ENCODE measurements at places on chromosomes 6 and 20. TPM values are rescaled to one million over a fixed set of nuclear protein-coding genes. Genes with fewer than 3 reads are reported as not detected.
A peak's percentile ranks its signal among the peaks of the same experiment; 100 is the strongest.

The SPATA2 gene
- 9.2 TPM for total RNA-seq

The PDE10A gene
- total RNA-seq = 17.6 TPM

- H3K27ac ChIP-seq = no peak overlapping the region
- no peaks in the 10 kb centered on the region for H3K36me3 ChIP-seq
- no peak for DNase-seq
- H3K4me1 ChIP-seq = no peaks in the 10 kb centered on the region
Measured at GRCh38 chr20:33359399-33360261, 41.7 kb downstream of the CDK5RAP1 start.

The CTSZ gene
- total RNA-seq = 99.8 TPM

The CCN6 gene
- total RNA-seq = not detected

DNA sequence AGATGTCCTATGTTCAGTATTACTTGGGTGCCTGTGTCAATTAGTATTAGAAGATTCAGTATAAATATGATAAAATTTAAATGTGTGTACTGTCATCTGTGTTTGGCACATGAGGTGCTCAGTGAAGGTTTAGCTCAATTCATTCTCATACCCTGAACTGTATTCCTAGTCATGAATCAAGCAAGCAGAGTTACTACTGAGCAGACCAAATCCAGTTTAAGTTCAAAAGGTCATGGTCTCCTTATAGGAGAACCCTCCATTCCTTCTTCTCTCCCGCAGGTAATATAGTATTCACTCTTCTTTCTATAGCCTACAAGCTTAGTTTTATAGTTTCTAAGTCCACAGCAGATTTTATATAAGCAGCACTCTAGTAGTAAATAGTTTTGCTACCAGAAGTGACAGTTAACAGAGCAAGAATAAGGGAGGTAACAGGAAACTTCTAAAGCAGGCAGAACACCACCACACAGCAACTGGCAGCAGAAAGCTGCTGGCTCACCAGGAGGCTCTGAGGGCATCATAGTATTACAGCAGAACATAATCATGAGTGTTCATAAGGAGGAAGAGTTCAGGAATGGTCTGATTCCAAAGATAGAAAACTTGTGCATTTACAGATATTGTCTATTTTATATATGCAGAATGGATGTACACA, 133.2 kb downstream of the SLC16A10 start:
- no peaks in the 10 kb centered on the region for H3K27me3 ChIP-seq
- no peak overlapping the region for H3K4me3 ChIP-seq
- H3K4me1 ChIP-seq = no peaks in the 10 kb centered on the region
- H3K27ac ChIP-seq = no peak overlapping the region
- H3K36me3 ChIP-seq = no peaks in the 10 kb centered on the region

- DNase-seq = no peak
- no peak overlapping the region for H3K27ac ChIP-seq
- no peaks in the 10 kb centered on the region for H3K4me1 ChIP-seq
- H3K36me3 ChIP-seq = no peaks in the 10 kb centered on the region
- H3K27me3 ChIP-seq = no peaks in the 10 kb centered on the region
Measured at GRCh38 chr6:25028328-25028727, 92.6 kb upstream of the RIPOR2 start.

- peak overlapping the region; percentile 22 for H3K27ac ChIP-seq
- H3K4me1 ChIP-seq = peaks cover 11% of the 10 kb centered on the region
- DNase-seq = no peak
- no peaks in the 10 kb centered on the region for H3K36me3 ChIP-seq
- no peak overlapping the region for H3K4me3 ChIP-seq
- H3K27me3 ChIP-seq = no peaks in the 10 kb centered on the region
Measured at GRCh38 chr20:50572938-50573777, 63.0 kb downstream of the PTPN1 start.

DNA sequence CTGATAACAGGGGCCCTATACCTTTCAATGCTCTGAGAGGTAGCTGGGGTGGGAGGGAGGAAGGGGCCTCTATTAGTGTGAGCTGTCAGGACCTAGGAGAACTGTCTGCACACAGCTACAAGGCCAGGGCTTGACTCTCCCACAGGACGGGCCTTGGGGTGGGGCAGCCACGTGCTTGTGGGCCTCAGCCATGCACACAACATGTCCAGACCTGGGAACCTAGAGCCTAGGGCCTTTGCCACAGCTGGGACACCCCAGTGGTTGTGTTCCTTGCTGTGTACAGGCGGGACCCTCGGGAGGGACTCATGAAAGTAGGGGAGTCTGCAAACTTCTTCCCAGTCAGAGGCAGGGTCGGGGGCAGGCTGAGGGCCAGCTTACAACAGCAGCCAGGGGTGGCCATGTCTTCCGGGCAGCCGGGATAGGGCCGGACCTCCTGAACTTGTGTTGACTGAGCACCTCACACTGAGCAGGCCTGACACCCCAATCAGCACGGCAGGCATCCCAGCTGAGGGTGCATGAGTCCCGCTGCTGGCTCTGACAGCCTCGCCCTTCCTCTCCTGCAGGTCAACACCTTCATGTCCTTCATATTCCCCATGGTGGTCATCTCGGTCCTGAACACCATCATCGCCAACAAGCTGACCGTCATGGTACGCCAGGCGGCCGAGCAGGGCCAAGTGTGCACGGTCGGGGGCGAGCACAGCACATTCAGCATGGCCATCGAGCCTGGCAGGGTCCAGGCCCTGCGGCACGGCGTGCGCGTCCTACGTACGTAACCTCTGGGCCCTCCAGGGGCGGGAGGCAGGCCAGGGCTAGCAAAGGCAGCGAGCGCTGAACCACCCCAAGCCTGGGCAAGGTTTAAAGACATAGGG, 41.9 kb upstream of the MRGBP start:
- H3K27me3 ChIP-seq = no peaks in the 10 kb centered on the region
- no peak for DNase-seq
- H3K4me3 ChIP-seq = no peak overlapping the region
- H3K36me3 ChIP-seq = no peaks in the 10 kb centered on the region
- H3K27ac ChIP-seq = no peak overlapping the region

DNA sequence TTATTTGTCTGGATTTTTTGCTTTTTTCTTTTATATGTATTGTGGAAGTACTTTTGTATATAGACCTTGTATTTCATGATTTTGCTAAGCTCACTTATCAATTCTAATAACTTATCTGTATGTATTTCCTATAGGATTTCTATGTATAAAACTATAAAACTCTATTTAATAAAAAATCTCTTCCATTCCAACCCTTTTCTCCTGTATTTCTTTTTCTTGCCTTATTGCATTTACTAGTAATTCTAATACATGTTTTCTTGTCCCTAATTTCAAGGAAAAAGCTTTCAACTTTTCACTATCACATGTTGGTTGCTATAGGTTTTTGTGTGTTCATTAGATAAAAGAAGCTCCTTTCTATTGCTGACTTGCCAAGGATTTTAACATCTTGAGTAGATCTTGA, 125.3 kb downstream of the MBOAT1 start:
- H3K4me3 ChIP-seq = no peak overlapping the region
- DNase-seq = no peak
- H3K27ac ChIP-seq = no peak overlapping the region
- H3K27me3 ChIP-seq = no peaks in the 10 kb centered on the region

DNA sequence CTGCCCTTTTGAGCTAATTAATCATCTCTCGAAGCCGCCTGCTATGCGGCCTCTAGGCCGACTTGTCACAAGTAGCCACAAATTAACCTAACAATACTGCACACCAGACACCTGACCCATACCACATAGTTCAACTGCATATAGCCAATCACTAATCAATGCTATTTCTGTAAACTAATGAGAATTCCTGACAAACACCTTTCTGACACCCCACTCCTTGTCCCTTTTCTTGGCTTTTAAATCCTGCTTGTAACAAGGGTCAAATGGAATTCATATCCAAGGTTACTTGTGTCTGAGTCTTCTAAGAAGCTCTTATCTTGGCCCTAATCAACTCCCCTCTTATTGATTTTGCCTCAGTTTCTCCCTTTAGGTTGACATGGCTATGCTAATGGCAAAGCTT, 366.1 kb downstream of the NRN1 start:
- H3K4me1 ChIP-seq = no peaks in the 10 kb centered on the region
- no peaks in the 10 kb centered on the region for H3K36me3 ChIP-seq
- no peaks in the 10 kb centered on the region for H3K27me3 ChIP-seq
- H3K27ac ChIP-seq = no peak overlapping the region
- H3K4me3 ChIP-seq = no peak overlapping the region

DNA sequence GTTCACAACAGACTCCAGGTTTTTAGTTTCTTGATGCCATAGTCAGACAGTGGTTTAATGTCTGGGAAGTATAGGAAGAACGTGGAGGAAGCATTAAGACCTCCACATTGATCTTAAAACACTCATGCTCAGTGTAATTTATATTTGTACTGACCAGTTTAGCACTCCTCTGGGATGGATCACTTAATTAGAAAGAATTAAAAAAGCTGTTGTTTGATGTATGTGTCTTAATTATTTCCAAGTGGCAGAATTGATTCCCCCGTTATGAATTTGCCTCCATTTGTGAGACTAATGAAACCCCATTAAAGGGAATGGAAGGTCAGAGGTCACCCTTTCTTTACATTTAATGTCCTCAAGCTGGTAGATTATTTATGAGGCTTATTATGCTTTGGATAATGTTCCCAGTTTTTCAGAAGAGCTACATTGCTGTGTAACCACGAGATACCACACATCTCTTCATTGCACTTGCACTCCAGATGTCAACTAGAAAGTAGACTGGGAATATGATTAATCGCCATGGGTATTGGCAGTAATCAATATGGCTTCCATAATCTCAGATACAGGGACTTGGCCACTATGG, 270.0 kb upstream of the JAG1 start:
- no peaks in the 10 kb centered on the region for H3K36me3 ChIP-seq
- no peaks in the 10 kb centered on the region for H3K4me1 ChIP-seq
- H3K27ac ChIP-seq = no peak overlapping the region
- no peak overlapping the region for H3K4me3 ChIP-seq
- no peaks in the 10 kb centered on the region for H3K27me3 ChIP-seq

The SIM1 gene
- total RNA-seq = not detected

The CPXM1 gene
- total RNA-seq = 20.0 TPM

GRCh38 chr6:42958125-42958524, 2.4 kb upstream of the GNMT start:
- no peaks in the 10 kb centered on the region for H3K27me3 ChIP-seq
- no peak for DNase-seq
- H3K36me3 ChIP-seq = no peaks in the 10 kb centered on the region
- peaks cover 6% of the 10 kb centered on the region for H3K4me1 ChIP-seq

The TBXT gene
- not detected for total RNA-seq

GRCh38 chr6:21769405-21769861, 175.9 kb downstream of the SOX4 start:
- H3K4me3 ChIP-seq = no peak overlapping the region
- DNase-seq = peak; percentile 46
- no peaks in the 10 kb centered on the region for H3K4me1 ChIP-seq
- no peaks in the 10 kb centered on the region for H3K36me3 ChIP-seq
- no peaks in the 10 kb centered on the region for H3K27me3 ChIP-seq

- H3K4me3 ChIP-seq = no peak overlapping the region
- no peaks in the 10 kb centered on the region for H3K27me3 ChIP-seq
- H3K4me1 ChIP-seq = peaks cover 2% of the 10 kb centered on the region
- DNase-seq = no peak
- no peaks in the 10 kb centered on the region for H3K36me3 ChIP-seq
Measured at GRCh38 chr20:21175433-21175832, 49.6 kb downstream of the KIZ start.

GRCh38 chr6:42898891-42899361, 16.9 kb upstream of the PTCRA start:
- H3K27me3 ChIP-seq = no peaks in the 10 kb centered on the region
- no peaks in the 10 kb centered on the region for H3K36me3 ChIP-seq
- H3K27ac ChIP-seq = no peak overlapping the region
- H3K4me1 ChIP-seq = no peaks in the 10 kb centered on the region

DNA sequence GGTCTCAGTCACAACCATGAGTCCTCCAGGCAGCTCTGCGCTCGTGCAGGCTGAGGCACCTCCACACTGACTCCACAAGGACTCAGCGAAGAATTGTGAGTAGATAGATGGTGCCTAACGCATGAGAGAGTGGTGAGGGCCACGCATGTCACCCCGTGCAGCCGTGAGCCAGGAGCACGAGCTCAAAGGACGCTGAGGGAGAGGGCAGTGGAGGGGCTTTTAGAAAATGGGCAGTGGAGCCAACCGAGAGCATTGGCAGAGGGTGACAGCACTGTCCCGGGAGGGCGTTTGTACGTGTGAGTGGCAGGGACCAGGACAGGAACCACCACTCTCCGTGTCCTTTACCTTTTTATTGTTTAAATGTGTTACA, 105.6 kb downstream of the PSMB1 start:
- no peaks in the 10 kb centered on the region for H3K4me1 ChIP-seq
- no peaks in the 10 kb centered on the region for H3K36me3 ChIP-seq
- H3K4me3 ChIP-seq = no peak overlapping the region
- no peak for DNase-seq

GRCh38 chr6:152642578-152643375, 5.6 kb upstream of the SYNE1 start:
- H3K27me3 ChIP-seq = no peaks in the 10 kb centered on the region
- H3K4me3 ChIP-seq = no peak overlapping the region
- H3K27ac ChIP-seq = no peak overlapping the region
- peak; percentile 58 for DNase-seq
- H3K36me3 ChIP-seq = no peaks in the 10 kb centered on the region

DNA sequence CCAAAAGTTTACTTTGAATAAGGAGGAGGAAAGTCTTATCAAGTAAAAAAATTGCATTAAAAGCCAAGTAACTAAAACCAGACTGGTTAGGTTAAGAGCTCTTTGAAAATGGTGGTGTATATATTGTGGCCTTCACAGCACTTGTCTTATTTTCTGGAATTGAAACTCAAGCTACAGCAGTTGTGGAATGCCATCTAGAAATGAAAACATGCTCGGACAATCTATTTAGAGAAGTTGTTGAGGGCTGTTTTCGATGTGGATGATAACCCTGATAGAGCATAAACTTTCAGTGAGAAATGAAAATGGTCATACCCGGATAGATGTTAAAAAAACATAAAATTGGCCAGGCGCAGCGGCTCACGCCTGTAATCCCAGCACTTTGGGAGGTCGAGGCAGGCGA, 47.0 kb downstream of the ARID1B start:
- no peaks in the 10 kb centered on the region for H3K27me3 ChIP-seq
- no peaks in the 10 kb centered on the region for H3K36me3 ChIP-seq
- DNase-seq = no peak
- H3K4me3 ChIP-seq = no peak overlapping the region
- H3K27ac ChIP-seq = no peak overlapping the region
- H3K4me1 ChIP-seq = no peaks in the 10 kb centered on the region

The HFE gene
- total RNA-seq = 6.6 TPM

- H3K36me3 ChIP-seq = no peaks in the 10 kb centered on the region
- H3K4me3 ChIP-seq = no peak overlapping the region
- peak; percentile 35 for DNase-seq
- H3K27ac ChIP-seq = peak overlapping the region; percentile 67
- no peaks in the 10 kb centered on the region for H3K27me3 ChIP-seq
Measured at GRCh38 chr20:17542993-17543412, 11.8 kb upstream of the BFSP1 start.
